Erythroblast (primary cell): ENCODE measurements at places on chromosomes 12 and 14.

DNA sequence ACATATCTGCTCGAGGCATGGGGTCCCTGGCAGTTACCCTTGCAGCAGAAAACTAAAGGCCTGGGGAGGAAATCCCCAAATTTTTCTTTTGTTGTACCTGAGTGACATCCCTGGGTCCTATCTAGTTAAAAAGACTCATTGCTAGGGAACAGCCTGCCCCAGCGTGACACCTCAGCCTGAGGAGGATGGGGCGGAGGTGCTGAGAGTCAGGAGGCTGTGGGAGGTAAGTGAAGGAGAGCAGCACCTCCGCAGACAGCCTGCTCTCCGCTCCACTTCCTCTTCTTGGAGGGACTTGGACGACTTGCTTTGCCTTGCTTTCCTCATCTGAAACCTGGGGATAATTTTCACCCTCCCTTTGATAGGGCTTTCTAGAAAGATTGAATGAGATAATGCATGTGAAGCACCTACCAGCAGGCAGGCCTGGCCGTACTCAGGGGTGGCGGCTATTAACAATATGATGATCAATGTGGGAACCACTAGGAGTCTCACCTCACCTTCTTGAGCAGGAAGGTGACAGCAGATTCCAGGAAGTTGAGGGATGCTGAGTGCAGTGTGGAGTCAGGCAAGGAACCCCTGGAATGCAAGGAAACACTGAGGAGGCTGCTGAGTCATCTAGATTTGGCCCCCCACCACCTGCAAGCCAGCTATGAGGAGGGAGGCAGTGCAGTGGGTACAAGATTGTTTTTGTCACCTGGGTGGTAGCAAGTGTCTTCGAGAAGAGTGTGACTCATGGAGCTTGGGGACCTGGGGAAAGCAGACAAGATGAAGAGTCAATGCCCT is 23.2 kb downstream of the UBE3B start:
- no peak for DNase-seq

- no peak for DNase-seq
These were observed 300.1 kb upstream of the FKBP4 start for GRCh38 chr12:2494486-2495192.

DNA sequence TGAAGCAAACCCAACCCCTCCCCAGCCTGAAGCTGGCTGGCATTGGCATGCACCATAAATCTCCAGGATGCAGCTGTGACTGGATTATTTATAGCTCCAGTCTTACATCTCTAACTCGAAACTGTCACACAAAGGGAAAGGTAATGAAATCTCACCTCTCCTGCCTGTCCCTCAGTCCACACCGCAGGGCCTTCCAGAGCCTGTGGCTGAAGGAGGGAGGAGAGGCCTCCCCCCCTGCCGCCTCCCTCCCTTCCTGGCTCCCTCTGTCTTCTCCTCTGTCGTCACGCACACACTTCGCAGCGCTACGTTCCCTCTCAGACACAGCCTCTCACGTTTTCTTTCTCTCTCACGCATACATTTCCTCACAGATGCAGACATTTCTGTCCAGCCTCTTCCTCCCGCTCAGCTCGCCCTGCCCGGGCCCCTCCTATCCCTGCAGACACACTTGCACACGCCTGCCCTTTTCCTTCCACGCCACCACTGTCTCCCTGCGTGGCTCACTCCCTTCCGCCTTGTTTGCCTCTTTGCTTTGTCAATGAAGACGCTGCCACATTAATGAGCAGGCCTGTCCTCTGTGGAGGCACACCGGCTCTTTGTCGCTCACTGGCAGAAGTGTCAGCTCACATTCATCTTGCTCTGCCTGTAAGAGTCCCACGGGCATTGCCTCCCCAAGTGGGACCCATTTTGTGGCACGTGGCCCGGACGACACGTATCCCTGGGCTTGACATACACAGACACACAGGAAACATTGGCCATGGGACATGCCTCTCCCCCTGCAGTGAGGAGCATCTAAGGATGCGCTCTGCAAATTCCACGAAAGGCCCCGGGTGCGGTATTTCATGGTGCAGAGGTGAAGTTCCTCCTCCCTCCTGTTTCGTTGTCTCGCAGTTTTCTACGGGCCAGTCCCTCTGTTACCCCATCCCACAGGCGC is 27.9 kb downstream of the IRF2BPL start:
- DNase-seq: no peak

GRCh38 chr12:32609966-32610365 is 69.1 kb upstream of the DNM1L start:
- no peak for DNase-seq

- DNase-seq: peak; percentile 43
These were observed 85.0 kb downstream of the SYNE3 start for GRCh38 chr14:95431199-95432143.

DNA sequence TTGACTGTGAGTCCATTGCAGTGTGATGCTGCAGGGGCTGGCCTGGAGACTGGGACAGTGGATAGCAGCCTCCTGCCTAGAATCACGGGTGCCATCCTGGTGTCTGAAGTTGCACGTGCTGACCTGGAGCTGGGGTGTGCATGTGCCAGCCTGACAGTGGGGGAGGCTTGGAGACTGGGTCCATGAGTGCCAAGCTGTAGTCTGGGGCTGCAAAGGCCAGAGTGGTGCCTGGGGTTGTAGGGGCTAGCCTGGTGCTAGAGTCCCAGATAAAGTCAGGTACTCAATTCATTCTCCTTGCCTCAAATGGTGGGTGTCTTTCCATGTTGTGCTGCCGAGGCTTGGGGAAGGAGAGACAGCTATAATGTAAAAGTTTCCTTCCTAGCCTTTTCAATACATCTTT is 181.9 kb upstream of the NPAS3 start:
- no peak for DNase-seq

DNA sequence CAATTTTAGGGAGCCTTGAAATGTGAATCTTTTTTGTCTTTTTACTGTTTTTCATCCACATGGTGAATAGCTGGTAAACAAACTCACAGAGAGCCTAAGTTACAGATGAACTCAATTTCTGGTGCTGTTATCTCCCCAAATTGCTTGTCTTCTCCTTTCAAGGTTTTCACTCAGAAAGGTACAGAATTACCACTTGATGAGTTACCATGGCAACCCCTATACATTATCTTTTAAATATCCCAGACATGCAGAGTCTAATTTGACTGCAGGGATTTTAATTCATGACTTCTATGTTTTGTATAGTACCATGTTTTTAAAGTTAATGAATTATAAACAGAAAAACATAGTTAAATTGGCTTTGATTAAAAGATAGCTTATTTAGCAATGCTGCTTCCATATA is 203.7 kb downstream of the PELI2 start:
- DNase-seq: no peak

- no peak for DNase-seq
These were observed 16.3 kb downstream of the CREBL2 start for GRCh38 chr12:12628013-12628412.

- no peak for DNase-seq
These were observed 67.0 kb downstream of the PTHLH start for GRCh38 chr12:27905285-27906126.

DNA sequence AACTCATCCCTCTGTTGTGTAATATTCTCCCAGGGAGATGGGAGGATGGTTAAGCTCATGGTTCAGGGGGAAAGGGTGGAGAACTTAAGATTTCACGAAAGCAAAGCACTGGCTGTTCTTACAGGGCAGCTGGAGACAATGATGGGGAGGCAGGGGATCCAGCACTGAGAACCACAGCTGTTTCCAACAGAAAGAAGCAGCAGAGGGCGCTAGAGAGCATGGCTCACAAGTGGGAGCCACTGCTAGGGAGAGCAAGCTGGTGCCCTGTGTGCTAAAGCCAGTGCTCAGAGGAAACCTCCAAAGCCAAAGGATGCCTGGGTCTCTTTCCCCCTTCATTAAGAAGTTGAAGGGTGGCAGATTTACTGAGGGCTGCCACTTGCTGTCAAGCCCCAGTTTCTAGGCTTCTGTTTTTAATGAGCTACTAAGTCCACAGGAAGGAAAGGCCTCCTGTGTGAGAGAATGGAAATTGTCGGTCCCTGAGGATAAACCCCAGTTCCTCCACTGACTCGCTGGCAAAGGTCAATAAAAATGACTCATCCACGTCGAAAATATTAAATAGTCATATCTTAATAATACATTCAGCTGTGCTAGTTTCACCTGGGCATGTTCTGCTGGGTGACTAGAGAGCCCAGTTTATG is 199.7 kb downstream of the ANO2 start:
- peak; percentile 71 for DNase-seq

GRCh38 chr14:54348001-54348611 is 48.7 kb upstream of the CDKN3 start:
- DNase-seq: peak; percentile 34

- no peak for DNase-seq
These were observed 3.7 kb upstream of the IKZF4 start for GRCh38 chr12:56017181-56017580.

- peak; percentile 97 for DNase-seq
These were observed at the start of gene DCP1B for GRCh38 chr12:2004113-2004929. DCP1B (minus strand) TSS chr12:2004457; CDS start chr12:2004431, 26 bp downstream.

DNA sequence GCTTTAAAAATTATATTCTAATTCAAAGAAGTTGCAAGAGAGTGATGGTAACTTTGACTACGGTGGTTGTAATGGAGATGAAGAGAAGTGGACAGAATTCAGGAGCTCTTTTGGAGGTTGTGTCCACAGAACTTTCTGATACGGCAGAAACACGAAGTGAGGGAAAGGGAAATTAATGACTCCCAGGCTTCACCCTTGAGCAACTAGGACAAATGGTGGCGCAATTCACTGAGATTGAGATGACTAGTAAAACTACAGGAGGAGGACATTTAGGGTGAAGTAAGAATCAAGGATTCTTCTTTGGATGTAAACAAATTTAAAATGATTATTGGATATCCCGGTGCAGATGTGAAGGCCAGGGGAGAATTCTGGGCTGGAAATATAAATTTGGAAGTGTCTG is 212.6 kb downstream of the PTPRO start:
- DNase-seq: no peak

DNA sequence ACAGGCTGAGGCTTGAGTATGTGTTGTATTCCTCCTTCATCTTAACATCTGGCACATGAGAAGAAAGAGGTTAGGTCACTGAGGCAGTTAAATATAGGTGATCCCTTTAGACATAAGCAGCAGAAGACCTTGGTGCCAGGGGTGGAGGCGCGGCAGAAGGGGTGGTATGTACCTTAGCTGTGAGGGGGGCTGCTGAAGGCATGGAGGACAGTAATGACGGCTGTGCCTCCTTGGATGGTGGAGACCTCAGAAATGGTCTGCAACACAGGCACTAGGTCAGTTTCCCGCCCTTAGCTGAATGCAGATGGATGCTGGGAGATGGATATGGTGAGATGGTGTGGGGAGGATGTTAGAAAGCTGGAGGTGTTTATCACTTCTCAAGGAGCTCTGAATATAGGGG is 1.5 kb upstream of the PNMA1 start:
- DNase-seq: no peak

- DNase-seq: no peak
These were observed 5.2 kb upstream of the ST8SIA1 start for GRCh38 chr12:22339691-22340090.

- DNase-seq: no peak
These were observed 161.2 kb downstream of the NTF3 start for GRCh38 chr12:5593086-5593485.
